ENCODE measurements at places on chromosomes 11 and 22. TPM values are rescaled to one million over a fixed set of nuclear protein-coding genes. Genes with fewer than 3 reads are reported as not detected.

The POLDIP3 gene
- 29.2 TPM for total RNA-seq

The DMC1 gene
- total RNA-seq: 3.9 TPM

DNA sequence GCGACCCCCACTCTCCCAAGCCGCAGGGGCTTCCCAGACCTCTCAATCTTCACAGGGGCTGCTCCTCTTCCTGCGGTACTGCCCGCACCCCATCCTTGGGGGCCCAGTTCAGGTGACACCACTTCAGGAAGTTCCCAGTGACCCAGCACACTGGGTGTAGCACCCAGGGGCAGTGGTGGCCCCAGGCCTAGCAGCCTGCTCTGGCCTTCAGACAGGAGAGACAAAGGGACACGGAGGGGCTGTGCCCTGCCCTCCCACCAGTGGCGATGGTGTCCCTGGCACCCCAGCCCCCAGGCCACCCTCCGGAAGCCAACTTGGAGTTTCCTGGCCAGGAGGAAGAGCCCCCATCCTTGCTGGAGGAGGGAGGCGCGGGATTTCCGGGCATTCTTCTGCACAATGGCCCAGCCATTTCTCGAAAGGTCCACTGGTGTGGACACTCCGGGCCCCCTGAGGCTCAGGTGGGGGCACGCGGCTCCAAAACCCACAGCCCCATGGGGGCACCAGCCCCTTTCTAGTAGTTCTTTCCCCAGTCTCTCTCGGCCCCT is 978 bp upstream of the CLDN5 start:
- peaks cover 50% of the 10 kb centered on the region for H3K4me1 ChIP-seq
- DNase-seq: no peak
- H3K27me3 ChIP-seq: peaks cover 39% of the 10 kb centered on the region
- H3K36me3 ChIP-seq: peaks cover 13% of the 10 kb centered on the region

The FUT4 gene
- total RNA-seq: 8.0 TPM

DNA sequence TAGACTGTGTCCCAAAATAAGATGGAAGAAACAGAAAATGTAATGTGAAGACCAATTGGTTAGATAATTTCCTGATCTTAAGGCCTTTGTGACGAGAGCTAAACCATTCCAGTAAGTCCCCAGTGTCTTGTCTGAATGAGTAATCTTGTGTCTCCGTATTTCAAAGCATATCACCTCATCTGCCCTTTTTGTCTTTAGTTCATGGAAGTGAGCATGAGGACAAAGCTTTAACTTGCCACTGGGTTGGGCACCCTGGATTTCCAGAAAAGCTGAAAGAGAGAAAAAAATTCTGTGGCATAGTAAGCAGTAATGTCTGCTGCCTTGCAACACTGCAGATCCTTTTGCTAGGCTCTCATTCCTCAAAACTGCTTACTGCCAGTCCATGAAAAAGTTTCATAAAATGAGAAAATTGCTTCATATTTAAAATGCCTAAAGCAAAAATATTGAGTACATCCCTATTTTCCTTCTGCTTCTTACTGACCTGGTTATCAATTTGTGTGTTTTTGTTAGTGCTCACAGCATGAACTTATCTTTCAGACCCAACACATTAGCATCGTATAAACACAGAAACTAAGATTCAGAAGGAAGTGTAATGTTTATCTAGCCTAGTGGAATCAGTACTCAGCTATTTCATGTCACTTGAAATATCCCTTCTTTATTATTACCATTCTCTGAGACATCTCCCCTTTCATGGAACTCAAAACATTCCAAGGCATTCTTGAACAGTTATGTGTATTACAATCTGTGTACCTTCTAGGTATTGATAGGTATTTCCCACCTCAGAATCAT is 5.3 kb downstream of the CASP12 start:
- no peaks in the 10 kb centered on the region for H3K4me1 ChIP-seq
- DNase-seq: no peak
- H3K27ac ChIP-seq: no peak overlapping the region
- H3K36me3 ChIP-seq: no peaks in the 10 kb centered on the region

- H3K4me1 ChIP-seq: no peaks in the 10 kb centered on the region
- DNase-seq: peak; percentile 2
- no peaks in the 10 kb centered on the region for H3K27me3 ChIP-seq
- H3K4me3 ChIP-seq: no peak overlapping the region
- no peaks in the 10 kb centered on the region for H3K36me3 ChIP-seq
Observed at GRCh38 chr11:5303626-5304025, 1.9 kb upstream of the OR51B4 start.

DNA sequence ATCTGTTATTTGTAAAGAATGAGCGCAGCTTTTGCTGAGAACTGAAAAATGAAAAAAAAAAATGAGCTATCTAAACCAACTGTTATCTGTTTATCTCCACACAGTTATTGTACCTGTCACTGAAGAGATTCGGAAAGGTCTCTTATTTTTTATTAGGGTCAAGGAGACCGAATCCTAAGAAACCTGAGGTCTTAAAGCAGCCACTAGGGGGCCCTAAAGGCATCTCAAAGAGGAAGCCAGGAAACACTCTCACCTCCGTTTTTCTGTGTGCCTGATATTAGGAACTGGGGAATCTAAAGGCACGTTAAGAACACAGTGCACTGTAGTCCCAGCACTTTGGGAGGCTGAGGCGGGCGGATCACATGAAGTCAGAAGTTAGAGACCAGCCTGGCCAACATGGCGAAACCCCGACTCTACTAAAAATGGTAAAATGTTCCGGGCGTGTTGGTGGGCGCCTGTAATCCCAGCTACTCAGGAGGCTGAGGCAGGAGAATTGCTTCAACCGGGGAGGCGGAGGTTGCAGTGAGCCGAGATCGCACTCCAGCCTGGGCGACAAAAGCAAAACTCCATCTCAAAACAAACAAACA is 3.5 kb upstream of the LARGE1 start:
- no peaks in the 10 kb centered on the region for H3K36me3 ChIP-seq
- peaks cover 19% of the 10 kb centered on the region for H3K4me1 ChIP-seq
- peak; percentile 91 for DNase-seq
- H3K4me3 ChIP-seq: no peak overlapping the region

DNA sequence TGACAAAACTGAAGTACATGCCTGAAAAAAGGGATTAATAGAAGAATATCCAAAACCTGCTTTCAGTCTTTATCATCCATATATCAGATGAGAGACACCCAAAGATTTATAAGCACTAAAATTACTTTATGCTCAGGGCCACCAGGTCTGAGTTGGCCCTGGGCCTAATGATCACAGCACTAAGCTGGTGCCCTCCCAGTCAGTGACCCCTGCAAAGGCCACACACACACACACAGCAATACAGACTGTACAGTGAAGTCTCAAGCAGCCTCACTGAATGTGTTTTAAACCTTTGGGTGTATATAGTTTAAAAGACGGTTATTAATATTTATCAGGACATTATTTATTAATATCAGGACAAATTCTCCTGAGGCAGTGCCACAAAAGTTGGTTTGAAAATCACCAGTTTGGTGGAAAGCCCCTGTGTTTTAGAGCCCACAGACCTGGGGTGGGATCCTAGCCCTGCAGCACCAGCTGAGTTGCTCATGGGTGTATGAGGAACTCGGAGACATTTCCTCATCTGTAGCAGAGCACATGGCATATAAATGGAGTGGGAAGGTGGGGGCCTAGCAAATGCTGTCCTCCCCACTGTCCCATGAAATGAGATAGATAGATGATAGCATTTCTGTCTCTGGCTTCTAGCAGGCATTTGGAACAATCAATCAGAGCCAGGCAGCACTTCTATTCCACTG is 48.4 kb upstream of the HORMAD2 start:
- no peaks in the 10 kb centered on the region for H3K27me3 ChIP-seq
- peaks cover 40% of the 10 kb centered on the region for H3K4me1 ChIP-seq
- H3K4me3 ChIP-seq: no peak overlapping the region
- peaks cover 14% of the 10 kb centered on the region for H3K36me3 ChIP-seq
- no peak for DNase-seq
- H3K27ac ChIP-seq: no peak overlapping the region

The MRGPRX3 gene
- total RNA-seq: not detected

The C11orf86 gene
- total RNA-seq: not detected

The ABCC8 gene
- 5.5 TPM for total RNA-seq

GRCh38 chr22:46007003-46007847 is 30.3 kb upstream of the WNT7B start:
- no peaks in the 10 kb centered on the region for H3K27me3 ChIP-seq
- peaks cover 81% of the 10 kb centered on the region for H3K4me1 ChIP-seq
- no peak for DNase-seq
- H3K36me3 ChIP-seq: peaks cover 12% of the 10 kb centered on the region
- peak overlapping the region; percentile 88 for H3K27ac ChIP-seq
- H3K4me3 ChIP-seq: no peak overlapping the region

The C11orf52 gene
- total RNA-seq: 0.88 TPM

DNA sequence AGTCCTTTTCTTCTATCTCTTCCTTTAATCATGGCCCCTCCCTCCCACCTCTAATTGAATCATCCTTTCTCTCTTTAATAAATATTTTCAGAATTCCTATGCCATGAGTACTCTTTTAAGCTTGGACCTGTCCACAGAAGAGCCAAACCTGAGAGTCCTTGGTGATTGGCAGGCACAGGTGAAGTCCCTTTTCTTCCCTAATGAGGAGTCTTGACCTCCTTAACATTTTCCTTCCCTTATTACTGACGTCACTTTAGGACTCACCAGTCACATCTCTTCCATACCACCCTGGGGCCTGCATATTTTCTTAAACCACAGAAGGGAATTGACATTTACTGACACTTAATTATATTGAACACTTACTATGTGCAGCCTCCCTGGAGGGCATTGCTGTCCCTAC is 41.0 kb upstream of the RASSF10 start:
- H3K27ac ChIP-seq: no peak overlapping the region
- H3K27me3 ChIP-seq: no peaks in the 10 kb centered on the region
- no peak overlapping the region for H3K4me3 ChIP-seq
- no peaks in the 10 kb centered on the region for H3K36me3 ChIP-seq
- H3K4me1 ChIP-seq: peaks cover 11% of the 10 kb centered on the region
- DNase-seq: no peak

DNA sequence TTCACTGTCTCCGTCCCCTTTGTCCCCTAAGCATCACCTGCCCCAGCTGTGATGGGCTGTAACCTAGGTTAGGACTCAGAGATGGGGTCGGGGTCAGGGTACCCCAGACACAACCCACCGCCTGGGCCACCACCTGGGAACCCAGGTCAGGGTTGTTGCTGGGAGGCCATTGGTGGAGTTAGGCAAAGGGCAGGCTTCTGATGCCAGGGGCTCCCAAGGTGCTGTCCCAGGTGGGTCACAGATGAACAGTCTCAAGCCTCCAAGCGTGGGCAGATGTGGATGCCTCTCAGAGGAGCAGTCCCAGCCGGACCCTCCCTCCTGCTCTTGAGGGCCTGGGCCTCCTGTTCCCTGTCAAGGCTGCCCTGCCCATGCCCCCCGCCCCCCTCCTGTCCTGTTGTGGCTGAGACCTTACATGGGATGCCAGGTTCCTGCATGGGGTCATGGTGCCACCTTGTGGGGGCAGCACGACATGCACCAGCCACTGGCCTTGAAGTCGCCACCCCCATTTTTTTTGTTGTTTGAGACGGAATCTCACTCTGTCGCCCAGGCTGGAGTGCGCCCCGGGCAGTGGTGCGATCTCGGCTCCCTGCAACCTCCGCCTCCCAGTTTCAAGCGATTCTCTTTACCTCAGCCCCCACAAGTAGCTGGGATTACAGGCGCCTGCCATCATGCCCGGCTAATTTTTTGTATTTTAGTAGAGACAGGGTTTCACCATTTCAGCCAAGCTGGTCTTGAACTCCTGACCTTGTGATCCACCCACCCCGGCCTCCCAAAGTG is 12.1 kb downstream of the GATD1 start:
- H3K4me3 ChIP-seq: no peak overlapping the region
- no peak overlapping the region for H3K27ac ChIP-seq
- peaks cover 93% of the 10 kb centered on the region for H3K36me3 ChIP-seq
- DNase-seq: no peak
- peaks cover 7% of the 10 kb centered on the region for H3K4me1 ChIP-seq
- no peaks in the 10 kb centered on the region for H3K27me3 ChIP-seq

The TRIM3 gene
- total RNA-seq: 28.2 TPM

The OR6A2 gene
- 0.89 TPM for total RNA-seq

The FOLR3 gene
- not detected for total RNA-seq

DNA sequence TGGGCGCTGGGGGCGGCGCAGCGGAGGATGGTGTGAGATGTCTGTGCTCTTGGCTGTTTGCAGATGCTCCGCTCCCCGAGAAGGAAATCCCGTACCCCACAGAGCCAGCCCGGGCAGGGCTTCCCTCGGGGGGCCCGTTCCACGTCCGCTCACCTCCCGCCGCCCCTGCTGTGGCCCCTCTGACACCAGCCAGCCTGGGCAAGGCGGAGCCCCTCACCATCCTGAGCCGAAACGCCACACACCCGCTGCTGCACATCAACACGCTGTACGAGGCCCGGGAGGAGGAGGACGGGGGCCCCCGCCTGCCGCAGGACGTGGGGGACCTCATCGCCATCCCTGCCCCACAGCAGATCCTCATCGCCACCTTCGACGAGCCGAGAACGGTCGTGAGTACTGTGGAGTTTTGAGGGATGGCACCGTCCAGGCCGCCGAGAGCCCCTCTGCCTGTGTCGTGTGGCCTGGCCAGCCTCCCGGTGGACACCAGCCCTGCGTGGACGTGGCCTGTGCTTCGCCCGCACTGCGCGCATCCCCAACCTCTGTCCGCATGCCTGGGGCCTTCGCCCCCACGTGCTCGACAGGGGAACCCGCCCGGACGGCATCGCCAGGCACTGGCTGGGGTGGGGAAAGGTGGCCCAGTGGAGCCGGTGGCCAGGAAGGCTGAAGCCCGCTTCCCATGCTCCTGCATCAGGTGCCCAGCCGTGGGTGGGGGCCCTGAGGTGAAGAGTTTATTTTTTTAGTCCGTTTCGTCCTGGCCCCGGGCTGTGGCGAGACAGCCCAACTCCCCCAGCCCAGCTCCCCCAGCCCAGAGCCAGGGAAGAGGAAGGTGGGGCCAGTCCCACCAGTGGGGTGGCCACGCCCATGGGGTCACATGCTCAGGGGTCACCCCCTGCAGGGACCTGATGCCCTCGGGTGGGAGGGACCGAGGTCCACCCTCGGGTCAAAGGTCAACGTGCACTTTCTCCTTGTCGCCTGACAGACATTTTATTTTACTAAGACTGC is 6.5 kb upstream of the TRABD start:
- peaks cover 15% of the 10 kb centered on the region for H3K4me1 ChIP-seq
- no peaks in the 10 kb centered on the region for H3K27me3 ChIP-seq
- DNase-seq: no peak
- peaks cover 88% of the 10 kb centered on the region for H3K36me3 ChIP-seq
- H3K4me3 ChIP-seq: no peak overlapping the region
- H3K27ac ChIP-seq: no peak overlapping the region

DNA sequence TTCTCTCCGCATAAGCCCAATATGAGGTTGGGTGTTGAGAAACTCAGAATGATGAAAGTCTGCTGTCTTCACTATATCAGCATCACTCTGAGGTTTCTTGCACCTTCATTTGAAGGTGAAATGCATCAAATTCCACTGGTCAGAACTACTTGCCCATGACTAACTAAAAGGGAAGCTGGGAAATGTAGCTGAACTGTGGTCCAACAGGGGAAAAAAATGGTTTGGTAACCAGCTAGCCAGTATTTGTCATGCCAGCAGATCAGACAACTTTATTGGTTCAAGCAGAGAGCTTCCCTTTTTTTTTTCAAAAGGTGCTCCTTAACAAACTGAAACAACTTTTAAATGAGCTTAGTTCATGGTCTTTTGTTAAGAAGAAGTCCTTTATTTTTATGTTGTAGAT is 14.2 kb upstream of the PIK3C2A start:
- H3K27me3 ChIP-seq: no peaks in the 10 kb centered on the region

Measured in spinal cord (tissue), 10 donors.